ENCODE measurements at places on chromosomes 7 and 10.

DNA sequence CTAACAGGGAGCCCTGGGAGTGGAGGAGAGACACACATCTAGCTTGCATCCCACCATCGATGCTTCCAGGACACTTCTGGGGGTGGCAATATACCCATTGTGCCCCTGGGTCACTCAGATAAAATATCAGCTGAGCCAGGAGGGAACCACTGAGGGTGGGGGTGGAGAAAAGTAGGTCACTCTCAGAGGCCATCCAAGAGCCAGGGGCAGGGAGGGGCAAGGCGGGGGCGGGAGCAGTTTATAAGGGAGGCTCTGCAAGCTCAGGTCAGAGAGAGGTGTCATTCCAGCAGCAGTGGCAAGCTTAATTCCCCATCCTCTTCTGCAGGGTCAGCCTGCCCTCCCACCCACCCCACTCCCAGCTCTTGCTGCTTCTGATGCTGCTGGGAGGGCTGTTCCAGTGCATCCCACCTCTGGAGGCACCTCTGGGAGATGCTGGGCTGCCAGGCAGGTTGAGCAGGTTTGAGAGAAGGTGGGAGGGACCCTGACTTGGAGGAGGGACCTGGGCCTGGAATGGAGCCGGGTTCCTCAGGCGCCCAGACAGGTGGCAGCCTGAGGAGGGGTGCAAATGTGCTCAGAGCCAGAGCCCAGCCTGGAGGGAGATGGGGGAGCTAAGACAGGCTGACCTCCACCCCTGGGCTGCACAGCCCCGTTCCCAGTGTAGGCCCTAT, 20.1 kb upstream of the TLX1 start:
- no peak for DNase-seq

- no peak for DNase-seq
Observed at GRCh38 chr10:101670635-101671034, 24.3 kb downstream of the FBXW4 start.

GRCh38 chr7:7686811-7687508, 31.4 kb downstream of the RPA3 start:
- no peak for DNase-seq

DNA sequence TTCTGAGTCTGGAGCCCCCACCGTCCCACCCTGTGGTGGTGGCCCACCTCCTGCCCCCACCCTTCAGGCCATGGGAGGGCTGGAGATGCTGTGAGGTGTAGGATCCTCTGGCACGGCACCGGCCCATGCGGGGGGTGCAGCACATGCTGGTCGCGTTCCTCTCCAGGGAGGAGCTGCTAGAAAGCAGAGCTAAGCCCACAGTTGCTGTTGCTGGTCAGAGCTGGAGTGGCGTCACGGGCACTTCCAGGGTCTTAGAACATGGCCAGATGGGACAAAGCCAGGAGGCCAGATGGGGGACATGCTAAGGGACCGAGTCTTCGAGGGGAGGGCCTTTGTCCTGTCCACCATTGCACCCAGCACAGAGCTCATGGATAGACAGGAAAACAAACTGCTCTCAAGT, 21.6 kb downstream of the AGAP3 start:
- no peak for DNase-seq

DNA sequence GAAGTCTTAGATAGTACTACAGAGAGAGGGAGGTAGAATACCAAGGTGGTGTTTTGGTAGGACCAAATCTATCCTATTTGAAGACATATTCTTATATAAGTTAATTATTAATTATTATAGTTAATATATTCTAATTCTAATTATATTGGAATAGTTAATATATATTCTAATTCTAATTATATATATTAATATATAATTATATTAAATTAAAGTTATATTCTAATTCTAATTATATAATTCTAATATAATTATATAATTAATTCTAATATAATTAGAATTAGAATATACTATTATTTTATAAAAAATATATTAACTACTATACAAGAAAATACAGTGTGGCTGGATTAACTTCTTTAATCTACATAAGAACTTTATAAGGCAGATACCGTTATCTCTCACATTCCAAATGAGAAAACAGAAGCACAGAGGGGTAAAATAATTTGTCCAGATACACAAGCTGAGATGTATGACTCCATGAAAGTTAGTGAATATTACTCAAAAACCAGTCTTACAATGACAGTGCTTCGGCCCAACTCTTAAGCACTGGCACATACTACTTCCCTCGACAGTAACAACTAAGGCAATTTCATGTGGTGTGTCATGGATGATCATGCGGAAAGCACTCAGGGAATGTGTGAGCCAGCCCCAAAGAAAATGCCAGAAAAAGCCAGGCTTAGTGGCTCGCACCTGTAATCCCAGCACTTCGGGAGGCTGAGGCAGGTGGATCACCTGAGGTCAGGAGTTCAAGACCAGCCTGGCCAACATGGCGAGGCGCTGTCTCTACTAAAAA, 42.6 kb downstream of the TYW1B start:
- DNase-seq, result no peak

Data from C1 segment of cervical spinal cord (tissue), 14 donors.